ENCODE measurements at places on chromosomes 1 and 21. TPM values are rescaled to one million over a fixed set of nuclear protein-coding genes. Genes with fewer than 3 reads are reported as not detected.

Gene SPRR5
- total RNA-seq = not detected

Gene CHIA
- not detected for total RNA-seq

Gene CNTN2
- not detected for total RNA-seq

Gene COL8A2
- not detected for total RNA-seq

Data from MCF 10A (cell line).